Stromal cell of bone marrow (primary cell): ENCODE measurements at places on chromosomes 2 and 18.

DNA sequence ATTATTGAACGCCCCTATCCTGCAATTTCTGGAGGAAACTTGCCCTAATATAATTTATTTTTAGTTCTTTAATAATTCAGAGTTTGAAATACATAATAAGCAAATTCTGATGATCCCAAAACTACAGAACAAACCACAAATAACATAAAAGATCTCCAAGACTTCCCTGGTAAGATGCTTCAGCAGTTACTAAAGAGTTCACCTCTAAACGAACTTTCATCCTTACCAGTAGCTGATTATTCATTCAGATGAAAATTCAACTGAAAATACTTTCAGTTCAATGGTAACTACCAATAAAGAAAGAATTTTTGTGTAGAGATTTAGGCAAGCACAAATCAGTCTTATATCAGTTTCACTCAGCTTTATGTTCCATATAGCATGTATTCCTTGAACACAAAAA is 130.1 kb upstream of the MAPRE2 start:
- DNase-seq: no peak

GRCh38 chr2:52445686-52446085 is 1321.9 kb upstream of the CHAC2 start:
- DNase-seq: no peak

DNA sequence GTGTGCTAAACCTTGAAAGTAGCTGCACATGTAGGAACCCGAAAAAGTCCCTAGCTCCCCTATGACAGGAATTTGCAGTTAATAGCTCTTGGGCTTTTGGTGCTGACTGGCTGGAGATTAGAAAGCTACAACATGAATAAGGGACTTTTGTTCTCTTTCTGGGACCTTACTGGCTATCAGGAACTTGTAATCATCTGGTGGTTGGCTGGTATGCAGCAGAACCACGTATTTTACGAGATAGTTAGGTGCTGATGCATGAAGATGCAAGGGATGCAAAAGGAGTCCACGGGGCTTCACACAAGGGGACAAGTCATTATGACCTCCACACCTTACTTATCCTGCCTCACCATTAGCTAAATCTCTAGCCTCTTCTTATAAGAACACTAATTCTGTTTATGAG is 190.2 kb upstream of the NRXN1 start:
- no peak for DNase-seq

GRCh38 chr2:8568543-8569302 is 113.1 kb upstream of the ID2 start:
- no peak for DNase-seq

DNA sequence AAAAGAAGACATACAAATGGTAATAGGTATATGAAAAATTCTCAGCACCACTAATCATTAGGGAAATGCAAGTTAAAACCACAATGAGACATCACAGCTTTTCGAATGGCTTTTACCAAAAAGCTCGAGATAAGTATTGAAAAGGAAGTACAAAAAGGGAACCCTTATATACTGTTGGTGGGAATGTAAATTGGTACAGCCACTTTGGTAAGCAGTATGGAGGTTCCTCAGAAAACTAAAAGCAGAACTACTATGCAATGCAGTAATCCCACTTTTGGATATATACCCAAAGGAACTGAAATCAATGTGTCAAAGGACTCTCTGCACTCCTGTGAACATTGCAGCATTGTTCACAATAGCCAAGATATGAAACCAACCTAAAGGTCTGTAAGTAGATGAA is 107.5 kb upstream of the SPATS2L start:
- DNase-seq: no peak

GRCh38 chr18:53991202-53991601 is 233.3 kb downstream of the MBD2 start:
- DNase-seq: peak; percentile 65

DNA sequence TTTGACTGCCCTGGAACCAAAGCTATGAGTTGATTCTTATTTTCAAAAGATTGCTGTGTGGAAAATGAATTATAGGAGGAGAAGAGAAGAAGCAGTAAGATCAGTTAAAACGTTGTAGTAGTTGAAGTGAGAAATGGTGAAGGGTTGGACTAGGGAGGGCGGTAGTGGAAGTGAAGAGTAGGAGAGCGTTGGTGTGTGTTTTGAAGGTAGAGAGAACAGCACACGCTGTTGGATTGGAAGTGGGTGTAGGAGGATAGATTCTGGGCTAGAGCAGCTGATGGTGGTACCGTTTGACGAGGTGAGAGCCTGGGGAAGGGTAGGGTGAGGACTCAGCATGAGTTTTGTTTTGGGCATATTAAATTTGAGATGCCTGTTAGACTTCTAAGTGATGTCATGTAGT is 18.4 kb downstream of the RIOK3 start:
- DNase-seq: no peak

GRCh38 chr18:74819433-74820059 is 221.9 kb downstream of the ZNF407 start:
- no peak for DNase-seq

DNA sequence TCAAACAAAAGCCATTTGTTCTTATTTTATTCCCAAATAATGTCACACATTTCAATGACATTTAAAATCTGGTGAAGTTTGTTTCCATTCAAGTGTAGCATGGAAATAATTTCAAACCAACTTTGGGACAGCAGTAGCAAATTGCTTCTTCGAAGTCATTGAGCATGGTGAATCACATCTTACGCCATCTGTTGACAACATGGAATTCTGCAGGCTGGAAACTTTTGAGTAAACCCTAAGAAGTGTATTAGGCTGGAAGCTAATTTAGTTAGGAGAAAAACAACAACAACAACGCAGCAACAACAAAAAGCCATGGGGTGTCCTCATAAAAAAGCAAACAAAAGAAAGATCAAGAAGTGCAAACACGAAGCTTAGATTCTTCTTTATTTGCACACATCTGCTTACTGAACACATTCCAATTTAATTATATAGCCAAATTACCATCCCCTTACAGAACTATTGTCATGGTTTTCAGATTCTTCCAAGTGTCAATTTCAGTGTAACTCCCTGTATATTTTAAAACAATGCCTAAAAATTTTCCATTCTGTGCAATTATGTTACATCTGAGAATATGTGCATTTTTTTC is 659.0 kb upstream of the CDH7 start:
- DNase-seq: no peak

GRCh38 chr18:6868033-6868432 is 138.5 kb downstream of the ARHGAP28 start:
- no peak for DNase-seq

- DNase-seq: peak; percentile 9
These were observed 118.9 kb downstream of the TMEM182 start for GRCh38 chr2:102880731-102881130.

DNA sequence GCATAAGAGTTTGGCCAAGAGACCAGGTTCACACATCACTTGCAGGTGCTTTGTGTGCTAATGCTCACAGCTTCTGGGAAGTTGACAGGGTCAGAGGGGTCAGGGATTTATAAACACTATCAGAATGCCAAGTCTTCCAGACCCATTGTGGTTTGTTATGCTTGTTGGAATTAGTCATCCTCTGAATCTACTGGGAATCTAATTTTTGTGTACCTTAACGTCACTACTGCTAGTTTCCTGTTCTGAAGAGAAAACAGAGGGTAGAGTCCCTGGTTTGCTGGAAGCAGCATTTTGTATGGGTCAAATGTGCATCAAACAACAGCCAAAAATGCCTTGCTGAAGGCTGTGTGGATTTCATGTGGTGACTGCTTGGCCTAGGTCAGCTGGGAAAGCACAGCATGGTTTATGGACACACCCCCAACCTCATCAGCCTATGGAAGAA is 33.3 kb downstream of the ANTXR1 start:
- DNase-seq: peak; percentile 74

GRCh38 chr2:235055891-235056516 is 104.2 kb downstream of the SH3BP4 start:
- DNase-seq: no peak

DNA sequence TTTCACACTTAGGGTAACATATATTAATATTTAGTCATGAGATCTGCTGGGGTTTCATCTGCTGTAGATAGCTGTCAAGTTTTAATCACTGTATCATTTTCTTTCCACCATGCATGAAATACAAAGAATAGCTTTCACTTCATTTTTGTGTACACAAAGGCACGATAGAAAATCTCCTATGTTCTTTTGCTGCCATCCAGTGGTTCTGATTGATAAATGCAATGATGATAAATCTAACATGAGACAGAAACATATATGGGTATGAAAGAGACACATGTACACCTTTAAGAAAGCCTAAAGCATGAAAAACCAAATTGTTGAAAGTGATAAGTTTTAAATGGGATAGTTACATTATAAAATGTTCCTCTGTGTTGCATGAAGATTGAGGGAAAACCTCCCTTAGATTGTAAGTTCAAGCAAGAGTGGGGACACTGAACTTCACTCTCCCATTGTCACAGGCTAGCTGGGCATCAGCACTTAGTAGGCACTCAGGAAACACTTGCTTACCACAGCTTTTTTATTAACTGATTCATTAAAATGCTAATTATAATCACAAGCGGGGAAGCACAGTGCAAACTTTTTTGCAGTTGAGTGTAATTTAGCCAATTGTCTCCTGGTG is 31.2 kb downstream of the C1D start:
- DNase-seq: peak; percentile 52

DNA sequence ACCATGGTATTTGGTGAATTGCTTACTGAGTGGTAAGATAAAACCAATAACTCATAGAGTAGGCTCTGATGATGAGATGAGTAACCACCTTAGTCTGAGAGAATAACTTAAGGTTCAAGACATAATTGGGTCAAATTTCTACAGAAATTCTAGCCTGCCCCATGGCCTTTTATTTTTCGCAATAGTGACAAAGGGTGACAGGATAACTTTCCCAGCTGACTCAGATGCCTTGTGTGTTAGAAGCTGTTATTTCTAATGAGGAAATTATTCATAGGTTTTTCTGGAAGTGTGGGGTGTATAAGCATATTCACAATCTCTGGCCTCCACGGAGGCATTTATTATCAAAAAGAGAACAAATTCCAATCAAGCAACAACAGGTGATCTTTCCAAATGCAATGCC is 159.0 kb downstream of the NUP35 start:
- DNase-seq: no peak

- no peak for DNase-seq
These were observed 73.6 kb downstream of the DDX1 start for GRCh38 chr2:15665067-15665942.

- no peak for DNase-seq
These were observed 100.1 kb upstream of the TRIB2 start for GRCh38 chr2:12616456-12617156.

DNA sequence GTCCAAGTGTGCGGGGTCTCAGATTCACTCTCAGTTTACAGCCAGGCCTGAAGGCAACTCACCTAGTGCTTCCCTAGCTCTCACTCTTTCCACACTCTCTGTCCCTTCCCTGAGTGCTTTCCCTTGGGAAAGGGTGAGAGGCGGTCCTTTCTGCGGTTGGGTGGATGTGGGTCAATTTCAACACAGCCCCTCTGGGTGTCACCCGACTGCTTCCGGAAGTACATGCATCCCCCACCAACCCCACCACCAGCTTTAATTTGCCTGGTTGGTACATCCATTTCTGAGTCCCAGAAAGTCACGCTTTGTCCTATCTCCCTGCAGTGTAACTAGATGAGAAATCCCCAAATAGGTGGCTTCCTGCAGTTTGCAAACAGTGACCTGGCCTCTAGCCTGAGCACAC is 307.3 kb upstream of the MEIS1 start:
- DNase-seq: no peak

GRCh38 chr18:34990597-34990996 is 50.6 kb upstream of the MAPRE2 start:
- DNase-seq: peak; percentile 66

GRCh38 chr2:19868224-19868623 is 33.6 kb downstream of the TTC32 start:
- no peak for DNase-seq

DNA sequence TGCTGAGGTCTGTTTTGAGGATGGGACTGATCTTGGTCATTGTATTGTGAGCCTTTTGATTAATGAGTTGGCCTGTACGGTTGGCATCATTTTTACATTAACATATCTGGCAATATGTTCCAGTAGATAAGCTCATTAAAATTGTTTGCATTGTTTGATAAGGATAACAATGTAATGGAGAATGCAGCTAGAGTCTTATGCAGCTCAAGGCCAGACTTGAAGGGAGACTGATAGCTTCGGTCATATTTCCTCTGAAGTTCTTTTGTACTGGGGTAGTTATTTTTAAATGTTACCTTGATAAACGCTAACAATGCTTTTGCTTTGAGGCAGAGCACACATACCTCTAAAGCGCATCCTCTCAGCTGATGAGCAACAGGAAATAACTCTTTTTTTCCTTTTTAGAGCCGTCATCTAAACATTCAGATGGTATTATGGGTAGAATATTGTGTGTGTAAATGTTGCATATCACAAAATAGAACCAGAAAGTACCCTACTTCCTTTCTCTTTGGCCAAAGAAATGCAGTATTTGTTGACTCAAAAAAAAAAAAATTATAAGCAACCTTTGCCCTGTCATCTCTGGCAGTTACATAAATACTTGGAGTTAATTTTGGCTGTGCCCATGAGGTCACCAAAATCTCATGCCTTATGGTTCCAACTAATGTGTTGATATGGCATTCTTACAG is 1.3 kb downstream of the MAPRE2 start:
- no peak for DNase-seq

GRCh38 chr2:200795028-200795440 is 16.7 kb upstream of the BZW1 start:
- no peak for DNase-seq

GRCh38 chr18:32771169-32771751 is 1.6 kb downstream of the KLHL14 start:
- no peak for DNase-seq

- DNase-seq: no peak
These were observed 123.7 kb downstream of the ALPK2 start for GRCh38 chr18:58505181-58505580.

DNA sequence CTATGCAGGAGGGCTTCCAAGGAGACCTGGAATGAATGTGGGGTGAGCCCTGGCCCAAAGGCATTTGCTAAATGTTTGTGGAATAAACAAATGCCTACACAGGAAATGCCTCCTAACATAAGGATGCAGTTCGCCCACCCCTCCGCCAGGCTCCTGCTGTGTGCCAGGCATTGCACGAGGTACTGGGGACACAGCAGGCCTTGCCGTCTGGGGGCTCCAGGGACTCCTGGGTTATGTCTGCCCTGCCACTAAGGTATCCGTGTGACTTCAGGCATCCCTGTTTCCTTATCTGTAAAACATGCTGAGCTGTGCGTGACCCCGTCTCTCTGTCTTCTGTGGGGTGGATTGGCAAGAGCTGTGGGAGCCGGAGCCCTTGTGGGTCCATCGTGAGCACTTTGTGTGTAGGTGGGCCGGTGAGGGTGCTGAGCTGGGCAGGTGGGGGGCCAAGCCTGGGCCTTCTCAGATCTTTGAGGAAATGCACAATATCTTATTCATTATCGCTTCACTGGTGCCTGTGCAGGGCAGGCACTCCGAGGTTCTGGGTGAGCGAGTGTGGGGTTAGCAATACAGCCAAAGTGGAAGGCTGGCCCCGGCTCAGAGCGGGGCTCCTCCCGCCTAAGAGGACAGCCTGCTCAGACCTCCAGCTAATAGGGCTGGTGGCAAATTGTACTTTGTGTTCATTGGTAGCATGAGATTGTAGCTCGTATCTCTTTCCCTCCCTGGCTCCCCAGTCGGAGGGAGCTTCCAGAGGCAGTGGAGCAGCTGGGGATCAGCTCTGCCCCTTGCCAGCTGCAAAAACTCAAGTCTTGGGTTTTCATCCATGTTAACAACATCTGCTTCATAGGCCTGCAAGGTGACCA is 126.8 kb downstream of the GLI2 start:
- no peak for DNase-seq

- DNase-seq: no peak
These were observed 589 bp upstream of the DAW1 start for GRCh38 chr2:227870710-227871374.

- no peak for DNase-seq
These were observed 182.7 kb downstream of the ETAA1 start for GRCh38 chr2:67579806-67580205.
